ENCODE measurements at places on chromosomes 16 and 17.
A peak's percentile ranks its signal among the peaks of the same experiment; 100 is the strongest.

GRCh38 chr17:73552300-73553048 lies 91.8 kb downstream of the SDK2 start:
- no peak for DNase-seq

DNA sequence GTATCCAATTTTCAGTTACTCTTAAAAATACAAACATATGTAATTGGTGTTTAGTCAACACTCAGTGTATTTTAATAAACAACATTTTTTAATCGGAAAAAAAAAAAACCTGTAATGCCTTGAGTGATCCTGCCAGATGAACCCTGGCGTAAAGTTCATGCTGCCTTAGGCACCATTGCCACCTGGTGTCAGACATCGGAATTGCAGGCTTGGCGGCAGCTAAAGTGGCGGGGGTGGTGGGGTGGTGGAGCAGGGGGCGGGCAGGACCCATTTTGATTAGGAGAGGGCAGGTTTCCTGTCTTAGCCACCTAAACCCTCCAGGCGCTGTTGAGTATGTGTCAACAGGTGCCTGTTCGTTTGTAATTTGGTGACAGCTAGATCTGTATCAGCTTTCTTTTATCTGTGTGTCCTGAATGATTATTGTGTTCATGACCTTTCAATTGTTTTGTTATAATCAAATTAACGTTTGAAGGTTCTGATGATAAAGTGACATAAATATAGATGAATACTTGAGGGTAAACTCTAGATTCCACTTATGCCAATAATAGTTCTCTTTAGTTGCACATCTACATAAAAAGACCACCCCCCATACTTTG lies 588.7 kb downstream of the CDH13 start:
- DNase-seq: no peak

GRCh38 chr16:51937771-51938170 lies 609.2 kb downstream of the TOX3 start:
- DNase-seq: no peak

DNA sequence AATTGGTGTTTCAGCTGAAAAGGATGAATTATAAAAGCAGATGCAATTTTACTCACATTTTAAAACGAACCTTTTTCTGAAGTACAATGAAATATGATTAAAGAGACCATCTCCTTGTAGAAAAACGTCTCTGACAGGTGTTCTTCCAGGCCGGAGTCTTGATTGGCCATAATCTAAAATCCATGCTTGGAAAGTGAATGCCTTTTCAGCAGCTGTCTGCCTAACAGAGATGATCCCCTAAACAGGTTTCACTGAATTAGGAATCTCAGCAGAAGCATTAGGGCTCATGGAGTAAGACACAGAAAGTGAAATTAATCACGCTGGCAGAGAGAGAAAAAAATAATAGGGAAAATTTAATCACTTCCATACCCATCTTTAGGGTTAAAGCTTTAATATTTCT lies 39.3 kb upstream of the IRX5 start:
- DNase-seq: no peak

DNA sequence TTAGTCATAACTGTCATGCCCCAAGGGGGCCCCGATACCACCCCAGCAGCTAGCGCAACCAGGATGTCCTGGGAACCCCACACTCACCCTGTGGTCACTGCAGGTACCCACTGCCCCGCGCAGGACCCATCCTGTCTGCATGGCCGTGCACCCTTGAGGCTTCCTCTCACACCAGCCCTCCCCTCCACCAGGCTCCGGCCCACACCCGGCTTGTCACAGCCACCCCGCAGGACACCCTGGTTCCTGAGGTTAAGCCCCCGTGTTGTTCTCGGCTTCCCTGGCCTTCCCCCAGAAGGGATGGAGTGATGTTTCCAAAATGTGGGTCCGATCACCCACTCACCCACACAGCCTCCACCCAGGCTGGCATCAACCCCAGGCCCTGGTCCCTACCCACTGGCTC lies 7.5 kb downstream of the DNASE1L2 start:
- no peak for DNase-seq

GRCh38 chr17:70024253-70024652 lies 50.8 kb upstream of the KCNJ16 start:
- no peak for DNase-seq

- DNase-seq: no peak
Measured at GRCh38 chr17:73803964-73804435, 159.8 kb upstream of the SDK2 start.

- DNase-seq: peak; percentile 30
Measured at GRCh38 chr16:75340741-75341491, 89.5 kb upstream of the BCAR1 start.

- no peak for DNase-seq
Measured at GRCh38 chr17:48051706-48052486, 3.7 kb downstream of the NFE2L1 start.

- no peak for DNase-seq
Measured at GRCh38 chr17:27945333-27945616, 52.1 kb upstream of the LYRM9 start.

- no peak for DNase-seq
Measured at GRCh38 chr16:31331141-31331764, 23.7 kb upstream of the ITGAX start.

DNA sequence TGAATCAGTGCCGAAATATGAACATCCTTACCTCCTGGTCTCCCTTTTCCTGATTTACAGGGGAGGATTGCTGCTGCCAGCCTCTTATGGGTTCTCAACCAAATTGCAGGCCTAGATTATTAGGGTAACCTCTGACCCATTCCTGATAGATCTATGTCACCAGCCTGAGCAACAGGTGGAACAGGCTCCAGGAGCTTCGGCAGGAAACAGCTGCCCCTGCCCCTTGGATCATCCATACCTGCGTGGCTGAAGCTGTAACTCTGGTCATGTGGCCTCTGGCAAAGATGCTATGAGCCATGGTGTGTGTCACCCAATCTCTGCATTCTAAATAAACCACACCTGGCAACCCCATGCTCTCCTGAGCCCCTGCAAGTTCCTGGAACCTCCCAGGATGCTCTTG lies 18.4 kb upstream of the RBBP6 start:
- DNase-seq: no peak

DNA sequence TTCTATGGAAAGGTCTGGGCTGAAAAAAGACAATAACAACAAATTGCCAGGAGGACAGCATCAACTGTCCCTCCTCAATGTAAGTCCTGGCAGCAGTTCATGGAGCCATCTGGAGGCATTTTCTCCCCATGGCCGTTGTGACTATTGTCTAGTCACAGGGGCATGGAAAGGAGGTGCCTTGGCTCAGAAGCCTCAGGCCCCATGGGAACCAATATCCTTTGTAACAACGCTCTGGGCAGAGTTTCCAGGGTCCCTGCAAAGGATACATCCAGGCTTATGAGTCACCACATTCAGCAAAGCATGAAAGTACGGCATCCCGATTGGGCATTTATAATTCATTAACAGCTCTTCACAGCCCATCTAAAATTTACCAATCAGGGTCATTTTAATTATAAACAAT lies 85.2 kb downstream of the GLG1 start:
- no peak for DNase-seq

- DNase-seq: no peak
Measured at GRCh38 chr16:87037012-87037411, 280.2 kb downstream of the C16orf95 start.

GRCh38 chr16:14344292-14344691 lies 273.2 kb downstream of the MRTFB start:
- DNase-seq: no peak

GRCh38 chr16:53053967-53054669 lies 673 bp upstream of the CHD9 start:
- no peak for DNase-seq

DNA sequence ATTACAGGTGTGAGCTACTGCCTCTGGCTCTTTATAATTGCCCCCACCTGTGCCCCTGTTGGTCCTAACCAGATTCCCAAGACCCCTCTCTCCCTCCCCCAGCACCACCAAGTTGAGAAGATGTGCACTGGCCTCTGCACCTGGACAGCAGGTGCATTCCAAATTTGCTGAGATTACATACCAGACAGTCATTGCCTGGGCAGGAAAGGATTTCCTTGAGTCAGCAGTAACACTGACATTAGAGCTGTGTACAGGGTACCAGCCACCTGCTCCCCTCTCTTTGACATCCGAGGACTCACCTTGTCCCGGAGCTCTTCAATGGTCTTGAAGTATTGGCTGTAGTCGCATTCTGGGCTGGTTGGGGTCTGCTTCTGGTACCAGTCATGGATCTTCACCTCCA lies 659 bp downstream of the KRT15 start:
- DNase-seq: no peak

- DNase-seq: no peak
Measured at GRCh38 chr17:83036193-83036592, 43.2 kb upstream of the METRNL start.

GRCh38 chr17:33039874-33040273 lies 48.2 kb downstream of the SPACA3 start:
- DNase-seq: peak; percentile 84
